CD14-positive monocyte (primary cell): ENCODE measurements at places on chromosomes 1 and 21.
A peak's percentile ranks its signal among the peaks of the same experiment; 100 is the strongest.

DNA sequence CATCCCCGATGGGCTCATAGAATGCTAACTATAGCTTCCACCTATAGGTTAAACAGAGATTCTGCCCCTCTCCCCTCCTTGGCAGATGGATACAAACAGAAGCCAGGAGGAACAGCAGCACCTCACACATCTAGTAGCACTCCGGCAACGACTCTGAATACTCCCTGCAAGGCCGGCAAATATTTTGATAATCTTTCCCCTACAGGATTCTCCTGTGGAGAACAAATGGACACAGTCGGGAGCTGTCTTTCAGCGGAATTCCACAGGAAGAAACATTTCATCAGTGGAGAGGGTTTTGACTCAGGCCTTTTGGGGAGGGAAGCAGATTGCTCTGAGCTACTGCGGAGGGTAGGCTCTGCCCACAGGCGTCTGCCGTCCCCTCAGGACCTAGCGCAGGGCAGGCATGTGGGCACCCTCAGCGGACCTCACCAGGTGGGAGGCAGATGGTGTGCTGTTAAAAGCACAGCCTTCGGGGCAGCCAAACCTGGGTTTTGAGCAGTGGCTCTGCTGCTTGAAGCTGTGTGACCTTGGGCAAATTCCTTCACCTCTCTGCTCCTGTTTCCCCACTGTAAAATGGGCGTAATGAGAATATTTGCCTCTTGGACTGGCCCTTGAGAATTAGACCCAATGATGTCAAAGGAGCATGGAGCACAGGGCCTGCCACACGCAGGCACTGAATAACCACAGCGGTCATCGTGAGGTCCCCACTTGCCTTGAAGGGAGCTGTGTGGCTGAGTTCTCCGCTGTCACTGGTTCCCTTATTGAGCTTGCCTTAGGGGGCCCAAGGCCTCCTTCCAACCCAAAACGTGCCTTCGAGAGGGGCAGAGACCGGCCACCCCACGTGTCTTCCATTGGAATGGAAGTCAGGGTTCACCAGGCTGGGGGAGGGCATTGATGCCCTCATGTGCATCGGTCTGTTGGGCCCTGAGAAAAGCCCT, 19.2 kb upstream of the BCAR3 start:
- DNase-seq: no peak

GRCh38 chr1:163874070-163874469, 552.3 kb downstream of the NUF2 start:
- no peak for DNase-seq

DNA sequence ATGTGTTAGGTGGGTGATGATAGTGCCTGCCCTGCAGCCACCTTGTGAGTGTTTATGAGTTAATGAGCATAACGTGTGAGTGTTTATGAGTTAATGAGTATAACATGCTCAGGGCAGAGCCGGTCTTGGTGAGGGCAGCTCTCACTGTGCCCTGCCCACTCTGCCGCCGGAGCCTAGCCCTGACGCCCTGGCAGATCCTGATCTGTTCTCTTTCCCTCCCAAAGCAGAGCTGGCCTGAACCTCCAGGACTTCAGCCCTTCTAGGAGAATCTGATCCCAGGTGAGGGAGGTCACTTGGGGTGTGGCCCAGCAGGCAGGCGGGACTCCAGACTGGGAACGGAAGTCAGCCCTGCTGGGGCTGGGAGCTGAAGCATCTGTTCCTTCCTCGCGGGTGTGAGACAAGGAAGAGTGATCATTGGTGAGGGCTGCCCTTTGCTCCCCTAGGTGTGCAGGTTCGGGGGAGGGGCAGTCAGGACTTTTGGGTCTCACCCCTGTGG, 5.7 kb downstream of the FBLIM1 start:
- DNase-seq: no peak

DNA sequence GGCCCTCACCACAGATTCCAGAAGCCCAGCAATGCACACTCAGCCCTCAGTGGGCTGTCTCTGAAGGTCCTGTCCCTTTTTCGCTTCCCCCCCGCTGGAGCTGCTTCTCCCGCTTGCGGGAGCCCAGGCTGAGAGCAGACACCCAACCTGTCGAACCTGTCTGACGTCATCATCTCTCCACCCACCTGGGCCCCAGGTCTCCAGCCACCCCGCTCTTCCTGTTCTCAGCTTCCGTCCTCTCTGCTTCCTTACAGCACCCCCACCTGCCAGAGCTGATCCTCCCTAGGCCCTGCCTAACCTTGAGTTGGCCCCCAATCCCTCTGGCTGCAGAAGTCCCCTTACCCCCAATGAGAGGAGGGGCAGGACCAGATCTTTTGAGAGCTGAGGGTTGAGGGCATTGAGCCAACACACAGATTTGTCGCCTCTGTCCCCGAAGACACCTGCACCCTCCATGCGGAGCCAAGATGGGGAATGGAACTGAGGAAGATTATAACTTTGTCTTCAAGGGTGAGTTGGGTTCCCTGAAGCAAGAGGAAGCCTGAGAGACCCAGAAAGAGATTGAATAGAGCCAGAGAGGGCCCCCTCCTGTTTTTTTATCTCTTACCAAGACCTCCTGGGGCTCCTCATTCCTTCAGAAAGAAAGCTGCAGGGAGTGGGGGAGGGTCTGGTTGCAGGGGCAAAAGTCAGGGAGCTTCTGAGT, at the start of gene RAB25:
Gene RAB25 (plus strand): TSS at position 224 of the 700 bp plus-strand sequence. CDS start 241 bp downstream, at position 465.
- no peak for DNase-seq

GRCh38 chr1:5616366-5617178, 375.7 kb downstream of the NPHP4 start:
- no peak for DNase-seq

DNA sequence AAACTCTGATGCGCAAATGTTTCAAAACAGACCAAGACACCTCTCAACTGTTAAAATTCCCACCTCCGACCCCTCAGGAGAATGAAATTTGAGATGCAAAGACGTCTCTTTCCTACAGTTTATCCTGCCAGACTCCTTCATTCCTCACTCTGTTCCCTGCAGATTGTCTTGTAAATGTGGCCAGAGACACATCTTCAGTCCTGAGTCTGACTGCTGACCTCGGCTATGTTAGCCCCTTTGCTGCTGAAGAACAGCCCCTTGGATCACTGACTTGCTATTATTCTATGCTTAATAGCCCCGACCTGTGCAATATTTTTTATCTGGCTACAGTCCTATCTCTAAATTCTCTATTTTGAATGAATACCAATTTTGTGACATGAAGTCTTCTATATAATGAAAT, 16.6 kb upstream of the ESRRG start:
- no peak for DNase-seq

- no peak for DNase-seq
These were observed 62.5 kb upstream of the BARHL2 start for GRCh38 chr1:90779573-90779972.

DNA sequence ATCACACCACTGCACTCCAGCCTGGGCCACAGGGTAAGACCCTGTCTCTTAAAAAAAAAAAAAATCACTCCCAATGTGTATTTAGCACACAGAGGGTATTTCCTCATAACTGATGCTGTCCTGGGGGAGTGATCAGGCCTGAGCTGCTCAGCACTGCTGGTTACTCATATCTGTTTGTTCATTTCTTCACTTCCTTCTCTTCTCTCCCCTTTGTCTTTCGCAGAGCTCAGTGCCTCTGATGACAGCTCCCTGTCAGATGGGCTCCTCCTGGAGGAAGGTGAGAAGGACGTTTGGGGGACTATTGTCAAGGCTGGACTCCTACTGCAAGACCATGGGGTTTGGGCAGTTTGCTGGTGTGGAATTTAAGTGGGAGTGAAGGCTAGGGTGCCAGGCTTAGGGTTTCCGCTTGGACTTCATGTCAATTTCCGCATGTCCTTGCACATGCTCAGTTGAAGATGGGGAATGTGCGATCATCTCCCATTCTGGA, 13.0 kb downstream of the INAVA start:
- DNase-seq: peak; percentile 76

- DNase-seq: no peak
These were observed 1159.8 kb upstream of the ADGRL2 start for GRCh38 chr1:80640978-80641377.

DNA sequence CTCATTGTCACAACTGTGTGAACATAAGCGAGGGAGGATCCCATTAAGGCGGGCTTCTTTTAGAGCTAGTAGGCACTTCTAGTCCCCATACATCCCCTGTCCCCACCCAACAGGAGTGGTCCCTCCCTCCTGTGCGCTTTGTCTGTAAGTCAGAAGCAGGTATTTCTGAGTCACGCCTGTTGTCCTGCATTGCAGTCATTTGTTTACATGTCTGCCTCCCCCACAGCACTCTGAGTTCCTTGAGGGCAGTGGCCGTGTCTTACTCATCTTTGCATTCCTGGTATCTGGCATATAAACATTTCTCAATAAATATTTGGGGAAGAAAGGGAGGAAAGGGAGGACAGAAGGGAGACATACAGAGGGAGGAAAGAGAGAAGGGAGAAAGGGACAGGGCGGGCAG, 40.3 kb downstream of the PLEKHA6 start:
- DNase-seq: no peak

GRCh38 chr1:62800281-62800680, 16.3 kb downstream of the ATG4C start:
- peak; percentile 59 for DNase-seq

- DNase-seq: peak; percentile 26
These were observed 18.8 kb downstream of the KNCN start for GRCh38 chr1:46532498-46533178.

- DNase-seq: no peak
These were observed 40.8 kb downstream of the WNT2B start for GRCh38 chr1:112549590-112549989.

DNA sequence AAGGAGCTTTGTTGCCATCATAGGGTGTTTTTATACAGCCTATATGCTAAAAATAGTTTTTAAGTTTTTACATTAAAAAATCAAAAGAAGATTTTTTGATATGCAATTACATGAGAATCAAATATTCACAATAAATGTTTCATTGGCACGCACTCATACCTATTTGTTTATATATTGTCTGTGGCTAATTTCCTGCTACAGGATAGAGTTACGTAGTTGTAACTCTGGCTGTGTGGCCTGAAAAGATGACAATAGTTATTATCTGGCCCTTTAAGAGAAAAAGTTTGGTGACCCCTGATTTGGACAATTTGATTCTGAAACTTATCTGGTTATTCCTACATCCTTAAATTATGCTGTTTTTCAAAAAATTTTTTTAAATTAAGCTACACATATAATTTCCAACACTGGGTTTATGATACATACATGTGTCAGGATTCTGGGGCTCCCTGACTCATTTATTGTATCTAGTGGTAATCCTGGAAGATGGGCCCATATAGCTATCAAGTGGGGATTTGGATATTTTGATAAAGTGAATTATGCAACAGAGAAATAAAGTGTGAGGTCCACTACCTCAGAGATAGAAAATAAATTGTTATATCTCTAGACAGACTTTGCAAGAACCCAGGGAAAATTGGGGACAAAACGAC, 370.2 kb upstream of the LYPLAL1 start:
- DNase-seq: no peak

GRCh38 chr1:30040081-30041019, 683.0 kb downstream of the MATN1 start:
- no peak for DNase-seq

DNA sequence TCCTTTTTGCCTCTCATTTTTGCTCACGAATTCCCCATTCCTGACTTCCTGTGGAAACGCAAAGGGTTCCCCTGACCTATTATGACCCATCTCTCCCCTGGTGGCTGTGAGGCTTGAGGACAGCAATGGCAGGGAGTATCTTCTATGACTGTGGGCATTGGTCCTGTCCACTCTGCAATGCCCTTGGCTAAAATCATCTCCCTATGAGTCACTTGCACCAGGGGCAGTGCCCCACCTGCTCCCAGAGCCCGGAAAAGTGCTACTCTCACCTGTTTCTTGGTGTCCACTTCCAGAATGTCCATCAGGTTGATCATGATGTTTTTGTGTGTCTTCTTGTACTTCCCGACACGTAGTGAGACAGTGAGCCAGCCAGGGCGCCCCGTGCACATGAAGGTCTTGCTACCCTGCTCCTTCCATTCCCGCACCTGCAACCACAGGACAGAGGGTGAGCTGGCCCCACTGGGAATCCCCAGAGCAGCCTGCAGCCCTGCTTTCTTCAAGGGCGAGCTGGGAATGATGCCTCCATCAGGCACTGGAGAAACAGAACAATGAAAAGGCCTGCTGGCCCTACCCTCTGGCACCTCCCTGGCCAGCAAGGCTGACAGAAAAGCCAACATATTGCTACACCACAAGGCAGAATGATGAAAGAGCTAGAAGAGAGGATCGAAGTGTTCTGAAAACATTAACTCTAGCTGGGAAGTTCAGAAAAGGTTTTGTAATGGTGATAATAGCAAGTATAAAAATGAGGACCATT, 3.5 kb downstream of the DHCR24 start:
- no peak for DNase-seq

- no peak for DNase-seq
These were observed 105.5 kb downstream of the LRIG2 start for GRCh38 chr1:113178522-113178921.

GRCh38 chr1:17229379-17229778, 19.5 kb upstream of the PADI3 start:
- DNase-seq: no peak

GRCh38 chr1:48807554-48808260, 31.0 kb upstream of the BEND5 start:
- DNase-seq: no peak

DNA sequence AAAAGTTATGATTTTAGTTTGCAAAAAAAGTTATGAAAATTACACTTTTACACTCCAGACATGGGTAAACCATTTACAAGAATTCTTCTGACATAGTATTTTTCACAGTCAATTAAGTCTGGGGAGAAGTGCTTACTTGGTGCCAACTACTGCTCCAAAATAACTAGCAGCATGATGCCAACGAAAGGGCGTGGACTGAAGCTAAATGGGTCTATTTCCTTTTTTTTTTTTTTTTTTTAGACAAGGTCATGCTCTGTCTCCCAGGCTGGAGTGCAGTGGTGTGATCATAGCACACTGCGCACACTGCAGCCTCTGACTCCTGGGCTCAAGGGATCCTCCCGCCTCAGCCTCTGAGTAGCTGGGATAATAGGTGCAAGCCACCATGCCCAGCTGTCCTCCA, 43.2 kb downstream of the FMO4 start:
- DNase-seq: no peak

DNA sequence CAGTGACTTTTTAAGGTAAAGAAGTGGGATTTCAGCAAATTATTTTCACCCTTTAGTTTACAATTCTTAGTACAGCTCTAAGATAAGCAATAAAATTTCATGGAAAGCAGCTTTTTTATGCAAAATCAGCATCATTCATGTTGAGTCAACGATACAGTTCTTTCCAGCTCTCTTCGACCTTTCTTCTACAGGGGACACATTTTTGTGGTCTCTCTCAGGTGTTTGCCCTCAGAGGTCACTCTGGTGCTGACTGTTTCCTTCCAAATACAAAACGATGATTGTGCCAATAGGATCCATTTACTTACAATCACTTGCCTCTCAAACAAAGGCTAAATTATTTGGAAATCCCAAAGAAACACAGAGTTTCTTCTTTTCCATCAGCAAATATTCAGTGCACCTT, 51.0 kb downstream of the PSMG1 start:
- DNase-seq: no peak

- no peak for DNase-seq
These were observed 43.4 kb downstream of the URB1 start for GRCh38 chr21:32349333-32349944.

DNA sequence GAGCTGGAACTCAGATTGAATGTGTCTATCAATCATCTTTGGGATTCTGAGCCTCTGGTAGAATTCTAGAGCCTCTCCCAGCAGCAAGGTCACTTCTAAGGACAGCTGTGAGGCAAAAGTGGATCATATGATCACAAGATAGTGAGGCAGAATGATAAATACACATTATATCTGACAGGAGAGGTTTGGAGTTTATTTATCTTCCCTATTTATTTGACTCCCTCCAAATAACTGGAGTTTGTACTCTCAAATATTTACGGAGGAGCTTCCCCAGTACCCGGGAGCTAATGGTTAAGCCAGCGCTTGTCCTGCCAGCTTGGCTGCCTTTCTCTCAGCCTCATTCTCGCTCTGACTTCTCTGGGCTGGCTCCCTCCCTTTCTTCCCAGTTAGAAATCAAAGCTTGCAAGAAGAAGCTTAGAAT, 2.3 kb downstream of the HMGCS2 start:
- no peak for DNase-seq
